NCI-H2029 treated with DMSO at 0.1 percent for 48 hours (cell line): ENCODE measurements at places on chromosomes 11 and 22.

DNA sequence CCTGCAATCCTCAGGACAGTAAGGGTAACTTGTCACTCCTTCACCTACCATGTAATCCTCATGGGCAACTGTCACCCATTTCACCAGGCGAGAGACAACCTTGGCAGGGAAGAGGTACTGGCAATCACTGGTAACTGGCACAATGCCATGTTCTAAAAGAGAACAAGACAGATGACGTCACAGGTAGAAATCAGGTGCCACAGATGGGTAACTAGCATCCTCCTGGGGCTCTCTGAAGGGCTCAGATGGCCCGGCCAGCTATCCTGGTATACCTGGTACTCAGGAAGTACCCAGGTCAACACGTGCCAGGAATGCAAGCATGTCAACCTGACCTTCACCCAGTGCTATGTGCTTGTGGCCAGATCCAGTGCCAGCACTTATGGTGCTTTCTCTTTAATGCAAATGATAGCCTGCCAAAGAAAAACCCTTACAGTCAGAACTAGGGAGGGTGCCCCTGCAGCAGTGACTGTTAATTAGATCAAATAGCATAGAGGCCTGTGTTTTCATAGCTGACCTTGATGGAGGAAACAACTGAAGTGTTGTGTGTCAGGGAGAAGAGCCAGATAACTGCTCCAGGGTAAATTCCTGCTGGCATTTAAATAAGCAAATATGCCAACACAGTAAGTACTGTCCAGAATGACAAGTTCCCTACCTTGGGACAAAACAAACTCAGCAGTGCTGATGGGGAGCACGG lies 36.2 kb downstream of the THOC5 start:
- peak; percentile 95 for DNase-seq

GRCh38 chr11:47861728-47862127 lies 13.6 kb upstream of the NUP160 start:
- no peak for DNase-seq

GRCh38 chr11:6357222-6357621 lies 33.1 kb upstream of the SMPD1 start:
- no peak for DNase-seq

- DNase-seq = no peak
Observed at GRCh38 chr11:64759722-64760719, at the start of gene PYGM. Gene PYGM (minus strand): TSS chr11:64759974. CDS start chr11:64759898, 76 bp downstream.

- DNase-seq = peak; percentile 42
Observed at GRCh38 chr22:20243537-20244249, 24.4 kb downstream of the RTN4R start.

- no peak for DNase-seq
Observed at GRCh38 chr11:47372422-47372821, 5.9 kb downstream of the SPI1 start.

GRCh38 chr11:45062115-45062514 lies 84.3 kb upstream of the PRDM11 start:
- no peak for DNase-seq

DNA sequence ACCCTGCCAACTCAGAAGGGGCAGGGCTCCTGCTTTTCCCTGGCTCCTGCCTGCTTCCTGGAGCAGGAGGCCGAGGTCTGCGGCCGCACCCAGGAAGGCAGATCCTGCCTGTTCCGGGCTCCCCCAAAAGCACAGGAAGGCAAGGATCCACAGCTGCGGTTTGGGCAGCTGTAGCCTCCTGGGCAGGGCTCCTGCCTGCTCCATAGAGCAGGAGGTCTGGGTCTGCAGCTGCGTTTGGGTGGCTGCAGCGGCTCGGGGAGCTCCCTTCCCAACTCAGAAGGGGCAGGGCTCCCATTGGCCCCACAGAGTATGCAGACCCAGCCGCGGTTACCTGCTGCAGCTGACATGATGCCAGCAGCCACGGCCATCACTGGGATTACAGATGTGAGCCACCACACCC lies 5.5 kb downstream of the UPK2 start:
- DNase-seq = no peak

- DNase-seq = no peak
Observed at GRCh38 chr11:118659953-118660680, 19.3 kb downstream of the TREH start.

DNA sequence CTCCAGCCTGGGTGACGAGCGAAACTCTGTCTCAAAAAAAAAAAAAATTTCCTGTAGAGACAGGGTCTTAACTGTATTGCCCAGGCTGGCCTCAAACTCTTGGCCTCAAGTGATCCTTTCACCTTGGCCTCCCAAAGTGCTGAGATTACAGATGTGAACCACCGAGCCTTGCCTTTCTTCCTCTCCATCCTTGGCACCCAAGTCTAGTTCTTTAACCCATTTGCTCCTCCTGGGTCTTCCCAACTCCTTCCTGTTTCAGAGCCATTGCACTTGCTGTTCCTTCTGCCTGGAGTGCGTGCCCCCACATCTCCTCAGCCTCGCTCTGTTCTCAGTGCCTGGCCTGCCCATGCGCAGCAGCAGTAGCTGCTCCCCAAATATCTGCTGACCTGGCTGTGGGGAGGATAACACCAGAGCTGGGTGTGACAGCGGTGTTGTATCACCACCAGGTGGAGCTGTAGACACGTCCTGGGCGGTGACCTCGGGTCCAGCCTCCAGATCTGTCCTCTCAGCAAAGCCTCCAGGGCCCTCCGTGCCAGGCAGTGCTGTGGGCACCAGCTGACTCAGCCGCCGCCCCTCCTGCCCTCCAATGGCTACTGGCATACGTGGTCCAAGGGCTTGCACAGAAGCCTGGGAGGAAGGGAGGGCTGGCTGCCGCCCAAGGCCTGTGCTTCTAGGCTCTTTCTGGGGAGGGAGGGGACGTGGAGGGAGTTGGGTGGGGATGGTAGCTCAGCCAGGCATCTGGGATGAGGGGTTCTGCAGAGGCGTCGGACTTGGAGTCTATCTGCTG lies 22.0 kb downstream of the TEF start:
- peak; percentile 89 for DNase-seq

- no peak for DNase-seq
Observed at GRCh38 chr22:44445731-44446130, 52.3 kb downstream of the RTL6 start.

- no peak for DNase-seq
Observed at GRCh38 chr22:43144949-43145348, 1.8 kb upstream of the MCAT start.
